Naive thymus-derived CD8-positive, alpha-beta T cell (primary cell): ENCODE measurements at places on chromosomes 4 and X.

DNA sequence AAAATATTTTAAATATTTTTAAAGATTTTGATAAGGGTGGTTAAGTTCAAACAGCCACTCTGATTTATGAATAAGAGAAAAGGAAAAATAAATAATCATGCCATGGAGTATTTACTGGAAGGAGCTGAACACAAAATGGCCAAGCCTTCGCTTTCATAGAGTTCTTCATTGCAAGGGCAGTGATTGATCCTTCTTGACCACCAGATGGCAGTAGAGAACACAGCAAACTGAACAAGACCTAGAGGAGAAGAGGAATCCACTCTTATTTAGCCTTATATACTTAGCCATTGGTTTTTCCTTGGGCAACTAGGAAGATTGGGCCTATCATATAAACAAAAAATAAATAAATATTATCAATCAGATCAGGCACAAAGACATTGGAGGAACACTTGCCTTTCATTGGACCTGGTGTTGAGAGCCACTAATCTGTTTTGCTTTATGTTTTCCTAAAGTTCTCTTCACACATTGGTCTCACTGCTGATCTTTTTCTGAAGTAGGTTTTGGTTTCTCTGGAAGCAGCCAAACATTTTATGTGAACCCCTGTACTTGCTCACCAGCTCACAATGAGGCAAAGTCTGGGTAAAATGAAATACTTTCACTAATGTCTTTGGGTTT lies 58.1 kb upstream of the PARM1 start:
- DNase-seq, result no peak

DNA sequence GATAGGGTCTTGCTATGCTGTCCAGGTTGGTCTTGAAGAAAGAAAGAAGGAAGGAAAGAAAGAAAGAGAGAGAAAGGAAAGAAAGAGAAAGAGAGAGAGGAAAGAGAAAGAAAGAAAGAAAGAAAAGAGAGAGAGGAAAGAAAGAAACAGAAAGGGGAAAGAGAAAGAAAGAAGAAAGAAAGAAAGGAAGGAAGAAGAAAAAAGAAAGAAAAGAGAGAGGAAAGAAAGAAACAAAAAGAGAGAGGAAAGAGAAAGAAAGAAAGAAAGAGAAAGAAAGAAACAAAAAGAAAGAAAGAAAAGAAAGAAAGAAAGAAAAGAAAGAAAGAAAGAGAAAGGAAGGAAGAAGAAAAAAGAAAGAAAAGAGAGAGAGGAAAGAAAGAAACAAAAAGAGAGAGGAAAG lies 95.8 kb upstream of the SHOX start:
- no peak for DNase-seq

DNA sequence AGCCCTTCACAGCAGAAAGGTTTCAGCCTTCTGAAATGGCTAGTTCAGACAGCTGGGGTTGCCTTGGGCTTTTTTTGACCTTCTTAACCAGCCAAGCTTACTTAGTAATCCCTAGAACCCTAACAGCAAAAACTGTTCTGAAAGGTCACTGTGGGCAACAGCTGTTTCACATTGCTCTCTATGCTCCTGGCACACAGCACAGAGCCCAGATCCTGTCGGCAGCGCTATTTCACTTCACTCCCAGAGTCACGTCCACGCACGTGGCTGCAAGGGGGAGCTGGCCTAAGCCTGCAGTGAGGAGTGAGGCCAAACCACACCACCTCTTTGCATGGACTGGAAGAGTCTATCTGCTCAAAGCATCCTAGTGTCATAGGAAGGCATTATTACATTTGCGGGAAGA lies 32.0 kb upstream of the STS start:
- no peak for DNase-seq

GRCh38 chr4:34643476-34643875 lies 1600.8 kb downstream of the ARAP2 start:
- no peak for DNase-seq
